ENCODE measurements at places on chromosomes 5 and 9.

DNA sequence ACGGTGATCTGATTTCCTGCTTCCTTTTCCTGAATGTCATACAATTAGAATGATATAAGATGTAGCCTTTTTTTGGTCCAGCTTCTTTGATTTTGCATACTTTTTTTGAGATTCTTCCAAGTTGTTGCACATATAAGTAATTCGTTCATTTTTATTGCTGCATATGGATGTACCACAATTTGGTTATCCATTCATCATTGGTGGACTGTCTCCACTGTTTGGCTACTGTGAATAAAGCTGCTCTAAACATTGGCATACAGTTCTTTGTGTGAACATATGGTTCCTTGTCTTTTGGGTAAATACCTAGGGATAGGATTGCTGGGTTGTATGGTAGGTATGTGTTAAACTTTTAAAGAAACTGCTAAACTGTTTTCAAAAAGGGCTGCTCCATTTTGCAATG, 52.6 kb downstream of the OR1J1 start:
- no peak for DNase-seq

GRCh38 chr9:38178237-38178636, 109.2 kb upstream of the SHB start:
- no peak for DNase-seq

DNA sequence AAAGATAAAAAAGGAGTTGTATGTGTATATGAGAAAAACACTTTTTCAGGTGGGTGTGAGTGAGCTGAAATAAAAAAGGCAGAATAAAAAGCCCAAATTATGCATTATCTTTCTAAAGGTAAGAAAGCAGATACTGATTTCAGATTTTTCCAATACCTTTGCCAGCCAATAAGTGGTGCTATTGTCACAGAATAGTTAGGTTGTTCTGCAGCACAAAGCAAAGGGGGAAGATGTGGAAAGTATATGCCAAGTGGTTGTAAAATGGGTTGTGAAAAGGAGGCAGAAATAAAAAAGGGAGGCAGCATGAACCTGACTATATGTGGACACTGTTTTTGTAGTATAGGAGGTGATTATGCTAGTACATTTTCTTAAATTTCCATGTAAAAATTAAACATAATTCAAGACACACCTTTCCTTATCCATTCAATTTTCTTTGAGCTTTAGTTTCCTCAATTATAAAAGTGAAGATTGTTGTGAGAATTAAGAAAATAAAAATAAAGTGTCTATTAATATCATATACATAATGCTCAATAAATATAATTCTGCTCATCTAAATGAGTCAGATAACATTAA, 106.7 kb downstream of the SMIM15 start:
- DNase-seq: no peak

- no peak for DNase-seq
Measured at GRCh38 chr9:109907400-109907799, 127.4 kb downstream of the PALM2AKAP2 start.

DNA sequence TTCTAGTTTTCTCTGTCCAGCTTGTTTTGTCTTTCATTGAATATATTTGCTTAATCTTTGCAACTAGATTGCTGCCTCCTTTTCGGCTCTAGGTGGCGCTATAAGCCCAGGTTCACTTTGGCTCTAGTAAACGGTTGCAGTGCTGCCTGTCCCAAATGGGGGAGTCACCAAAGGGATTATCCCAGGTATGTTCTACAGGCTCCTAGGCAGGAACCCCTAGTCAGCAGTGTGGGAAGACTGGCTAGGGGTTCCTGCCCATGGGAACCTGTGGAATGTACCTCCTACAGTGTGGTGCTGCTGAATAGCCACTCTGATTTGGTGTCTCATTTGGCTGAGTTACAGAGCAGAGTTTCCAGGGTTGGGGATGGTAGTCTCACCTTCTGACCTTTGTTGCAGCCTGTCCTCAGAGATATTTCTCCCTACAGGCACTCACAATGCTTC, 85.2 kb downstream of the ARSB start:
- DNase-seq: no peak

GRCh38 chr5:119309326-119309725, 46.5 kb upstream of the TNFAIP8 start:
- DNase-seq: no peak

DNA sequence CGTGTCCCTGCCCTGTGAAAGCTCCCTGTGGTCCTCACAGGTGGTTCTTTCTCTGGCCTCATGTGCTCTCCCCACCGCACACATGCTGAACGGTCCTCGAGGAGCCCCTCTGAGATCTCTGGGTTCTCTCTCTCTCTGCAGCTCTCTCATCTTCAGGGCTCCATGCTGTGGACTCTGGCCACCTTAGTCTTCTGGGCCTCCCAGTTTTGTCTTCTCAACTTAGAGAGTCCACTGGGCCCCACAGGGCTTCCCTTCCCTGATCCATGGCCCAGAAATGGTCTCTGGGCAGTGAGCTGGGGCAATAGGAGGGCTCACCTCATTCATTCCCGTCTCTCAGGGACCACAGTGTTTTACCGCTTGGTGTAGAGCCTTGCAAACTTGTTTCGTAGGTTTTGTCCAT, 26.4 kb downstream of the FGD3 start:
- no peak for DNase-seq

DNA sequence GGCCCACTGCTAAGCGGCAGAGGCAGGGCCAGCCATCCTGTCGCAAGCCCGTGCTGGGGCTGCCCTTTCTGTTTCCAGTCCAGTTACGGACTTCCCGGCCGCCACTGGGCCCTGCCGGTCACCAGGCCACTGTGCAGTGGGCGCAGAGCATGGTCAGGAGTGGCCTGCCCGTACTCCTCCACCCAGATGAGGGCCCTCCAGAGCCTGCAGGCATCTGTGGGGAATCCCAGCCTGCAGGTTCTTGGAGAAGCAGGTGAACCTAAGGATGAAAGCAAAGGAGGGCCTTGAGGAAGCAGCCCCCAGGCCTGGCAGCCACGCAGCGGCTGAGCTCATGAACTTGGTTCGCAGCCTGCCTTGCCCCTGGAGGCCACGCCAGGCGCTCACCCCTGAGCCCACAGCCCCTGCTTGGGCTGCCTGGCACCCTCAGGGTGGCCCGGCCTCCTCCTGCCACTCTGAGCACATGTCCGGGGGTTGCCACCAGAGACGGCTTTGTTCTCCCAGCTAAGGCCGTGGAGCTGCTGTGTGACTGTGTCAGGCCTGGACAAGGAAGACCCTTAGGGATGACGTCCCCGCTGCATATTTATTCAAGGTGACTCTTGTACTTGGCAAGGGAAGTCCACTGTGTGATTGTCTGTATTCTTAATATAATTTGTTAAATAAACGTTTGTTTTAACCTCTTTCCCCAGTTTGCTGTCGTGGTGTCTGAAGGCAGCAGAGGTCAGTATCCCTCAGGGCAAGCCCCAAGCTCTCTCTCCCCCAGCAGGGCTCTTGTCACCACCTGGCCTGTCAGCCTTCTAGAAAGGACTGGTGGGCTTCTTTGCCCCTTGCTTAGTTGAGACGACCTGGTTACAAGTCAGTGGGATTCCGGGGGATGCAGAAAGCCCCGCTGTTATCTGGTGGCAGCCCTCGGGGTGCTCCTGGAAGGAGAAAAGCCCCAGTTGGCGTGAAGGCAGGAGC, 107.1 kb upstream of the LMX1B start:
- no peak for DNase-seq

- no peak for DNase-seq
Measured at GRCh38 chr9:136093995-136094881, 851 bp downstream of the NACC2 start.

DNA sequence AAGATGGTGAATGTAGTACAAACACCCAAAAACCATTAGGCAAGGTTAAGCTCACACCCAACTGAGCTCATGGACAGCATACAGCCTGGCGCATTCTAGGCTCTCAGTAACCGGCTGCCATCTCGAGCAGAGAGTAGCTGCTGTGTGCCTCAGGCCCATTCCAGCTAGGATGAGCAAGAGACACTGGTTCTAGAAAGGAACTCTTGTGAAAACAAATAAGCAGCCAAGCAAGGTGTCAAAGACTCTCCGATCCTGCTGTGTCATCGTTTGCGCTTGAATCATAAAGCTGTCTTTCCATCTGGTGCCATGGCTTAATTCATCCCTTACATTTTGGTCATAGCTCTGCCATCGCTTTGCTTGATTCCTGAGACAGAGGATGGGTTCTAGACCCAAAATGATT, 135.4 kb upstream of the MSX2 start:
- no peak for DNase-seq

DNA sequence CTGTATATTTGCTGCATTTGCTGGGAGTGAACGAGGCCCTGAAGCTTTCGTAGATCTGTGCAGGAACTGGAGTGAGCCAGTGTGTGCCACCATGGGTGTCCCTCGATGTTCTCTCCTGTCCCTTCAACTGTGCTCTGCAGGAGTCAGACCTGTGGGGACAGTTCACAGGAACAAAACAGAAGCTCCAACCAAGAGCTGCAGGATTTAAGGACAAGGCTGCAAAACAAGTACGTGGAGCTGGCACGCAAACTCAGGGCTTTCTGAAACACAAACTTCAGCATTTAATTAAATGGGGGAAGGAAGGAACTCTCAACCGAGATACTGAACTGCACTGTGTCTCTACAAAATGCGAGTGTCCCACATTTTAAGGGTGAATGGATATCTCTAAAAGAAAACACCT, 24.2 kb downstream of the BASP1 start:
- DNase-seq: no peak

GRCh38 chr5:122656160-122656559, 118.7 kb upstream of the SNX2 start:
- DNase-seq: no peak

Measured in NCI-H187 (cell line).